Activated CD4-positive, alpha-beta memory T cell treated with anti-CD3 and anti-CD28 coated beads, Interleukin-2, amount 10 ng/mL, durations not matched to agents 7 days and 5 days (primary cell): ENCODE measurements at places on chromosomes 2 and 18. TPM values are rescaled to one million over a fixed set of nuclear protein-coding genes. Genes with fewer than 3 reads are reported as not detected.

GRCh38 chr2:86251840-86252266 lies 52.6 kb downstream of the MRPL35 start:
- H3K4me3 ChIP-seq: no peak overlapping the region
- no peaks in the 10 kb centered on the region for H3K36me3 ChIP-seq
- H3K27ac ChIP-seq: no peak overlapping the region

DNA sequence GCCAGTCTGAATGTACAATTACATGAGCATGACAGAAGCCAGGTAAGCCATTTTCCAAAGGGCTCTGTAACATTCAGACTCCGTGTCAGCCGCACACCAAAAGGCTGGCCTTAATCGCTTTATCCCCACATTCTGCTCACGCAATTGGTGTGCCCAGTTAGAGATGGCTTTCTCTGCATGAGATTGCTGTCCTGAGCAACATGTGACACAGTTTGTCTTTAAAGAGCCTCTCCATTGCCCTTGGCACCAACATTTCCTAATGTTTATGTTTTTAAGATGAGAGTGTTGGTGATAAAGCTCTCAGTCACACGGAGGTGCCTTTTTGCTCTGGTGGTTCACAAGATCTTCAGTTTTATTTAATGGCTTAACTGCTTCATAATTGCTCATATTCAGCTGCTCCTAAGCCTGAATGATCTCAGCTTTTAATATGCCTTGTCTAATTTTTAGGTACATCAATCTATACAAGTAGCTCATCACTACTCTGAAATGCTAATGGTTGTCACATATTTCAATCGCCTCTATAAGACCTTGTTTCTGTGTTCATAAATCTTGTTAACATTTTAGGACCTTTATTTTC lies 164.8 kb upstream of the ACVR2A start:
- no peaks in the 10 kb centered on the region for H3K36me3 ChIP-seq
- H3K27me3 ChIP-seq: no peaks in the 10 kb centered on the region
- H3K27ac ChIP-seq: no peak overlapping the region
- no peaks in the 10 kb centered on the region for H3K4me1 ChIP-seq
- DNase-seq: no peak
- H3K4me3 ChIP-seq: no peak overlapping the region

DNA sequence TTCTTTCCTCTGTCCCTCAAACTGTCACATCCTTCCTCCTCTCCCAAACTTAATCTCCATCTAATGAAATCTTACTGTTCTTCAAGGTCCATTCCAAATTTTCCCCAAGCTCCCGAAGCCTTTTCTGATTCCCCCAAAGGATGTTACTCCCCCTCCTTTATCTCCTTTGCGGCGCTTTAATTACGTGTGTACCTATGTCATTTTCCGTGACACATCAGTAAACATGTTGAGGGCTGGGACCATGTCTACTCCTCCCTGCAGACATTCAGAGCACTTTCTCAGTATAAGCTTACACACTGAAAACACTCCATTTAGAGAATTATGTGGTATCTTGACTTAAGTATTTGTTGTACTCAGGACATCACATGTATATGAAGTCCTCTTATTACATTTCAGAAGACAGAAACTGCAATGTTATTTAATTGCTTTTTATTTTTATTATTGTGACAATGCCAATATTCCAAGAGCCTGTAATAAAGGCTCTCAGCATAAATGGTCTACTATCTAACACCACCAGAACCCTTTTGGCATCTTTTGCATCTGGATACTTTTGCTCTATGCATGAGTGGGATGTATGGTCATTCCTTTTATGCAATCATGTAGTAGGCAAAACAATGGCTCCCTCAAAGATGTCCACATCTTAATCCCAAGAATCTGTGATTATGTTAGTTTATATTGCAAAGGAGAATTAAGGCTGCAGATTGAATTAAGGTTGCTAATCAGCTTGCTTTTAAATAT lies 1.8 kb downstream of the NMI start:
- no peak for DNase-seq
- H3K4me3 ChIP-seq: peak overlapping the region; percentile 93
- peaks cover 49% of the 10 kb centered on the region for H3K4me1 ChIP-seq
- peak overlapping the region; percentile 93 for H3K27ac ChIP-seq
- no peaks in the 10 kb centered on the region for H3K27me3 ChIP-seq
- peaks cover 42% of the 10 kb centered on the region for H3K36me3 ChIP-seq

- H3K4me1 ChIP-seq: no peaks in the 10 kb centered on the region
- no peak for DNase-seq
- H3K36me3 ChIP-seq: no peaks in the 10 kb centered on the region
- peaks cover 3% of the 10 kb centered on the region for H3K27me3 ChIP-seq
- no peak overlapping the region for H3K4me3 ChIP-seq
Measured at GRCh38 chr2:227748079-227748478, 2.4 kb downstream of the SCYGR8 start.

GRCh38 chr2:207107551-207107950 lies 58.2 kb downstream of the KLF7 start:
- no peak overlapping the region for H3K27ac ChIP-seq
- H3K4me3 ChIP-seq: no peak overlapping the region
- peaks cover 7% of the 10 kb centered on the region for H3K4me1 ChIP-seq
- DNase-seq: no peak
- peaks cover 36% of the 10 kb centered on the region for H3K36me3 ChIP-seq

DNA sequence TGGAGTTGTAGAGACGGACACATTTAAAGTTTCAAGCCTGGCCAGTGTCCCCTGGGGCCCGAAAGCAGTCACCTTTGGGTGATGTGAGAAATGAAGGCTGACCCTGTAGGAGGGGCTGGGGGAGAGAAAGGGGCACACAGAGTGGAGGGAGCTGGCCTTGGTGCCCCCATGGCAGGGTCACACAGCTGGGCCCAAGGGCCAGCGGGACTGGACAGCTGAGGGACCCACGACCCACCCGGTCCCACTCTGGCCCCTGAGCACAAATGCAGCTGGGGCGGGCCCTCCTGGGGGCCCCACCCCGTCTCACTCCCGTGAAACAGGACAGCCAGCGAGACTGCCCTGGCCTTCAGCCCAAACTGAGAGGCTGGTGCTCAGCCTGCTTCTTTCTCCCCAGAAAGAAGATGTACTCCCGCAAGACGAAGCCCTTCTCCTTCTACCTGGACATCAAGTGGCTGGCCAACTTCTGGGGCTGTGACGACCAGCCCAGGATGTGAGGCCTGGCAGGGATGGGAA lies 6.1 kb downstream of the AGXT start:
- H3K27me3 ChIP-seq: no peaks in the 10 kb centered on the region
- no peak overlapping the region for H3K4me3 ChIP-seq
- H3K36me3 ChIP-seq: no peaks in the 10 kb centered on the region
- no peak overlapping the region for H3K27ac ChIP-seq
- no peak for DNase-seq

- H3K36me3 ChIP-seq: no peaks in the 10 kb centered on the region
Measured at GRCh38 chr2:50646226-50646625, 385.7 kb downstream of the NRXN1 start.

DNA sequence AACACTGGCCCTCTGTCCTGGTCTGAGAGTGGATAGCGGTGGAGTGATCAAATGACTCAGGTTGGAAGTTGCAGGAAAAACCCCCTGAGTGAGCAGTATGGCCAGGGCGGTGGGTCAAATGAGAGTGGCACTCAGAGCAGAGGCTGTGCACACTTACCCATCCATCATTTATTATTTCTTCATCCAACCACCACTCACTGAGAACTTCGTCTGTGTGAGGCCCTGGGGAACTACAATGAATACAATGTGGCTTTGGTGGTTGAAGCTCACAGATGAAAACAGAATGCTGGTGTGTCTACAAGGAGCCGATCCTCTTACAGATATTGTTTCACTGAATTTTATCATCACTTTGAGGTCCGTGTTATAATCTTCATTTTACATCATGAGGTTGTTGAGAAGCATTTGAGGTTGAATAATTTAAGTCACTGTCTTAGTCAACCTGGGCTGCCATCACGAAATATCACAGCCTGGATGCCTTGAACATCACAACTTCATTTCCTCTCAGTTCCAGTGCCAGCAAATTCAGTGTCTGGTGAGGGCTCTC lies 73.4 kb upstream of the ID2 start:
- peak overlapping the region; percentile 55 for H3K27ac ChIP-seq
- no peak overlapping the region for H3K4me3 ChIP-seq
- peak; percentile 36 for DNase-seq
- peaks cover 5% of the 10 kb centered on the region for H3K36me3 ChIP-seq

DNA sequence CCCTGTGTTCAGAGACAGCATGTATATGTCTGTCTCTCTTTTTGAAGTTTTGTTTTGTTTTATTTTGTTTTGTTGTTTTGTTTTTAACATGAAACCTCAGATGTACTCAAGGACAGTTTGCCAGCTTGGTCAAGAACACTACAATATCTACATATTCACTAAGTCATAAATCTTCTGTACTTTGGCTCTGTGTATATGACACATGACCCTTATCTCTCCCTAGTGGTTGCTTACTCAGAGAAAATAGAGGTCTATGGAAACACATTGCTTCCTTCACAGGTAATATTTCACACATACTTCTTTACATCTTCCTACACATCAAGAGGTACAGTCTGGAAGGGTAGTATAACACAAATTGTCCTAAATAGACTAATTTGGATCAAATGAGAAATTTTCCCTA lies 312.6 kb upstream of the VRK2 start:
- no peak overlapping the region for H3K4me3 ChIP-seq
- no peaks in the 10 kb centered on the region for H3K4me1 ChIP-seq
- H3K27me3 ChIP-seq: no peaks in the 10 kb centered on the region
- no peaks in the 10 kb centered on the region for H3K36me3 ChIP-seq
- no peak for DNase-seq
- no peak overlapping the region for H3K27ac ChIP-seq

- no peak for DNase-seq
- peaks cover 53% of the 10 kb centered on the region for H3K4me1 ChIP-seq
- peaks cover 4% of the 10 kb centered on the region for H3K36me3 ChIP-seq
- no peak overlapping the region for H3K4me3 ChIP-seq
- H3K27ac ChIP-seq: no peak overlapping the region
- no peaks in the 10 kb centered on the region for H3K27me3 ChIP-seq
Measured at GRCh38 chr2:168188002-168188401, 59.4 kb downstream of the STK39 start.

DNA sequence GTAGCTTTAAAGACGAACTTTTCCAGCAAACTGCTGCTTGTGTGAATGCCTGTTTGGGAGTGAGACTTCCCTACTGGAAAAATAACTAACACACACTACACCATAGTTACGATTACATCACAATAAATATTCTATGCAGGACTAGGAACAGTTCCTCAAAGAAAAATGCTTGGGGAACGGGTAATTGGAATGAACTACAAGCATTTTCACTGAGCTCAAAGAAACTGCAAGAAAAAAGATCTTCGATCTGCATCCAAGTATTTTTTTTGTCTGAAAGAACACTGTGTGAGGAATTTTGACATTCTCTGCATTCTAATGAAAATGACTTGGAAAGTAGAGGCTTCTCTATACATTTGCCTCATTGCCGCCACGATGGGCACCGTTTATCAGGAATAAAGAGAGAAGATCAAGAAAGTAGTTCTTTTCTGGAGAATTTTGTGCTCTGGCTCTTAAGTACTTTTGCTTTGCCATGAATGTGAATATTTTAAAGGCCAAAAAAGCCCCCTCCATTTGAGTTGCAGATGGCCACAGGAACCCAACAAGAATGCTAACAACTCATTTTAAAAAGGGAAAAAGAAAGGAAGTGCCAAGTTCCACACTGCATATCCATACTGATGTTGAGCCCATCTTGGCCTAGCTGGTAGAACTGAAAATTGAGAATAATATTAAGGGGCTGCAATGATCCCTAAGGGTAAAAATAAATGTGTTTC lies 13.6 kb downstream of the LYPD1 start:
- no peak overlapping the region for H3K27ac ChIP-seq
- DNase-seq: no peak
- no peaks in the 10 kb centered on the region for H3K27me3 ChIP-seq
- H3K4me1 ChIP-seq: no peaks in the 10 kb centered on the region

DNA sequence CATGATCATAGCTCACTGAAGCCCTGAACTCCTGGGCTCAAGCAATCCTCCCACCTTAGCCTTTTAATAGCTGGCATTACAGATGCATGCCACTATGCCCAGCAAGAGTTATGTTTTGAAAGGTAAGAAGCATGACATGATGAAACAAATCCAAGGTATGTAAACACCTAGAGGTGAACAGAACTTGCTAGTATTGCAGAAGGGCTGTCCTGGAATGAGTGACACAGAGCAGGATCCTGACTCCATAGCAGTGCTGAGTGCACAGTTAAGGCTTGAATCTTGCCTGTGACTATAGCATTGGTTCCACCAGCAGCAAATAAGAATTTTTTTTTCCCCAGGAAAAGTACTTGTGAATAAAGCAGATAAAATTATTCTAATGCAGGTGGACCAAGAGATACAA lies 309.5 kb downstream of the PIK3C3 start:
- no peak for DNase-seq
- no peaks in the 10 kb centered on the region for H3K27me3 ChIP-seq
- no peak overlapping the region for H3K27ac ChIP-seq
- H3K4me3 ChIP-seq: no peak overlapping the region
- no peaks in the 10 kb centered on the region for H3K36me3 ChIP-seq
- H3K4me1 ChIP-seq: no peaks in the 10 kb centered on the region

DNA sequence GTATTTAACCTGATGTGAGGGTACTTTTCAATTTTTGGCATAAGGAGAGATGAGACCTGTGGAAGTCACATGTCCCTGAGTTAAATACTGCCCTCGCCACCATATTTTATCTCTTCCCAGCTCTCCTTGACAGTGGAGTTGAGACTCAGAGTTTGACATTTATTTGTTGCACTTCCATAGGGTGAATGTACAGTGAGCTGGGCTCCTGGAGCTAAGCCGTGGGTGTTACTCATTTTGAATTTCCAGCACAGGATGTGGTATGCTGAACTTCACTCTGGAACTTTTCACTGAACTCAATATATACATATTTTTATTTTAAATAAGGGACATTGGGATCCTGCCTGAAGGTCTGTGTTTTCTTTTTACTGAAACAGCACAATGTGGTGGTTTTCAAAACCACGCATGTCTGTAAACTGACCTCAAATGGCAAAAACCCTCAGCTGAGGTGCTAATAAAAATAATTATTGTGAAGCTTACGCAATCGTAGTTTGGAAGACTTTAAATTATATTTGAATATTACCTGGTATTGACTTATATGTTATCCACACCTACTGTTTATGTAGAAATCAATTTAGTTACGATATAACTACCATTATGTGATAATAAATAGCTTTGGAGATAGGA lies 12.1 kb downstream of the RNF144A start:
- H3K27ac ChIP-seq: no peak overlapping the region
- H3K4me3 ChIP-seq: no peak overlapping the region
- H3K27me3 ChIP-seq: no peaks in the 10 kb centered on the region
- no peak for DNase-seq
- H3K4me1 ChIP-seq: peaks cover 9% of the 10 kb centered on the region

GRCh38 chr2:84964406-84965191 lies 6.4 kb upstream of the KCMF1 start:
- no peak for DNase-seq
- peaks cover 45% of the 10 kb centered on the region for H3K4me1 ChIP-seq
- no peak overlapping the region for H3K27ac ChIP-seq

The DNAH6 gene
- total RNA-seq: 0.50 TPM

The CFC1 gene
- total RNA-seq: not detected

The ACMSD gene
- total RNA-seq: not detected

The GIGYF2 gene
- 56.5 TPM for total RNA-seq

The SLC38A11 gene
- total RNA-seq: not detected

The PCARE gene
- not detected for total RNA-seq
